Head of caudate nucleus (tissue), 42 donors: ENCODE measurements at places on chromosomes 12 and 14.
A peak's percentile ranks its signal among the peaks of the same experiment; 100 is the strongest.

DNA sequence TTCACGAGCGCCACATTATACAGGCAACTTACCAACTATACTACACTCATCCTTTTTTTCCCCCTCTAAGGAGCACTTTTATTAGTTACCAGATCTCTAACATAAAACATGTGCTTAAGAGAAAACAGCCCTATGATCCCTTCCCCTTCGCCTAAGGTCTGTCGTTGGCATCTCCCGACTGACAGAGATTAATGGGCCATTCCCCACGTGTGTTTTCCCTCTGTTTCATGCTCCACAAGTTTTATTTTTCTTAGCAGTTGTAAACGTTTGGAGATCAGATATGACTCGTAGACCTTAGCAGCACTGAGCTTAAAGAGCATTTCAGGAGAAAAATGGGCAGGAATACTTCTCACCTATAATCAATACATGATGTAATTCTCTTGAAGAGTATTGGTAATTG is 51.4 kb upstream of the FZD10 start:
- no peak for DNase-seq

GRCh38 chr12:96402061-96402460 is 1.8 kb upstream of the CDK17 start:
- DNase-seq: peak; percentile 31

- no peak for DNase-seq
These were observed 86.9 kb upstream of the STXBP6 start for GRCh38 chr14:25136811-25137210.

GRCh38 chr12:67810166-67810565 is 161.6 kb downstream of the DYRK2 start:
- no peak for DNase-seq

GRCh38 chr14:103007555-103007954 is 49.8 kb downstream of the CDC42BPB start:
- DNase-seq: peak; percentile 84

GRCh38 chr12:105977652-105978051 is 161.1 kb downstream of the NUAK1 start:
- no peak for DNase-seq

- DNase-seq: no peak
These were observed 27.4 kb downstream of the GALNT16 start for GRCh38 chr14:69287098-69288010.

- no peak for DNase-seq
These were observed 163.6 kb upstream of the BMP4 start for GRCh38 chr14:54120260-54120659.

GRCh38 chr12:47326190-47326589 is 246.4 kb upstream of the AMIGO2 start:
- no peak for DNase-seq

DNA sequence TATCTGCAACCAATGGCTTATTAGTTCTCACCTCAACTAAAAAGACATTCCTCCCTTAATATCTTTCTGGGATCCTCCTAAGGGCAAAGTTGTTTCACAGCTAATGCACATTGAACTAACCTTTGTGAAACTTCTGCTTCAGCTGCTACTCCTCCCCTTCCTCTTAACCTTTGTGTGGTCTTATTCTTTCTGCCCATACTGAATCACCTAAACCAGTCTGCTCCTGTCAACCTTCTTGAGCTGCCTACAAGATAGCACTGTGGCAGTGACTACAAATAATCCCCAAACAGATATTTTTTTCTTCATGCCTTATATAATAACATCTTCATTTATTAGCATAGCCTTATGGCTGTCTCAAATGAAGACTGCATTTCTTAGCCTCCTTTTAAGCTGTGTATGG is 1077.4 kb upstream of the ATXN7L3B start:
- no peak for DNase-seq

DNA sequence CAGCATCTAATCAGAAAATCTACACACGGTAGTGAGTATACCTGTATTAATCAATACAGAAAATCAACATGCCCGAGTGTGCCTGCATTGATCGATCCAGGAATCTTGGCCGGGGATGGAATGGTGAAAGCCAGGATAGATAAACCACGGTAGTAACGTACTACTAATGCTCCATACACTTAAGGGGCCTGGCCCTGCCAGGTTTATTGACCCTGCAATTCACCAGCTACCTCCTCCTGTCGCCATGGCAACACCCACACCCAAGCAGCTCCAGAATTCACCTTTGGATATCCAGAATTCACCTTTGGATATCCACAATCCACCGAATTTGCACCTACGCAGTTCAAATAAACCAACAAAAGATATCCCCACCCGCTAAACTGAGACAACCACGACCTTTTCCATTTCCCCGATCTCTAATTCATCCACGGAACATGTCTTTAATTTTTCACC is 14.8 kb upstream of the CALM1 start:
- DNase-seq: peak; percentile 51

GRCh38 chr12:5923043-5923605 is 21.9 kb downstream of the ANO2 start:
- no peak for DNase-seq

- DNase-seq: peak; percentile 38
These were observed 29.4 kb upstream of the STAC3 start for GRCh38 chr12:57280211-57281062.
